ENCODE measurements at places on chromosomes 13 and 19.

DNA sequence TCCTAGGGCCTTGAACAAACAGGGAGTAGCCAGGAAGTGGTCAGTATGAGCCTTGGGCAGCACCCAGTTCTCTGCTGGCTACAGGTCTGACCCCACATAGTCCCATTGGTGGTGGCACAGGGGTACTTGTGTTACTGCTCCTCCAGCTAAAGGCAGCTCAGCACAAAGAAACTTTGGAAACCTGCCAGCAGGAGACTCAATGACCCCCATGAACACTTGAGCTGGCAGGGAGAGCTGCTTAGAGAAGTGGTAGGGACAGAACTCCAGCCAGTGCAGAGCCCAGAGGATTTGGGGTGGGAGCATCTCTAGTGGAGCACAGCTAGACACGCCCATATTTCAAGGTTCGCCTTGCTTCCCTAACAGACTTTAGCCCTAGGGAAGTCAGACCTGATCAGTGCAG is 10.4 kb upstream of the ZNF586 start:
- no peak for DNase-seq

GRCh38 chr13:99331881-99332293 is 24.7 kb upstream of the GPR183 start:
- no peak for DNase-seq

DNA sequence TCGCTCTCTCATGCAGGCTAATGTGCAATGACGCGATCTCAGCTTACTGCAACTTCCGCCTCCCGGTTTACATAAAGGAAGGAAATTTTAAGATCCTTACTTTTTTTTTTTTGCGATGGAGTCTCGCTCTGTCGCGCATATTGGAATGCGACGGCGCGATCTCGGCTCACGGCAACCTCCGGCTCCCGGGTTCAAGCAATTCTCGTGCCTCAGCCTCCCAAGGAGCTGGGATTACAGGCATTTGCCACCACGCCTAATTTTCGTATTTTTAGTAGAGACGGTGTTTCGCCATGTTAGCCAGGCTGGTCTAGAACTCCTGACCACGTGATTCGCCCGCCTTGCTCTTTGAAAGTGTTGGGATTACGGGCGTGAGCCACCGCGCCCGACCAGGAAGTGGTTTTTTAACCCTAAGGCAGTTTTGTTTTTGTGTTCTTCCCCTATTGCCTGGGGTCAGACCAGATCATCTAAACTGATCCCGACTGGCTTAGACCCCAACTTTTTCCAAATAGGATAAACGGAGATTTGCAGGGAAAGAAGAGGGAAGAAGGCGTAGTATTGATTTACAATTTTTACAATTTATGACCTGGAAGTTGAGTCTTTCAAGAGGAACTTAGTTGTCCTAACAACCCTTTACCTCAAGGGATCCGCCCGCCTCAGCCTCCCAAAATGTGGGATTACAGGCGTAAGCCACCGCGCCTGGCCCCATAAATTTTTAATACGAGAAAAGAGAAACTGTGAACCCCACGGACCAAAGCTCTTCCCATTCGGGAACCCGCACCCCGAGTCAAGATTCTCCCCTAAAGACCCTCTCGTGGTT is 142.0 kb downstream of the ZNF737 start:
- DNase-seq = no peak

DNA sequence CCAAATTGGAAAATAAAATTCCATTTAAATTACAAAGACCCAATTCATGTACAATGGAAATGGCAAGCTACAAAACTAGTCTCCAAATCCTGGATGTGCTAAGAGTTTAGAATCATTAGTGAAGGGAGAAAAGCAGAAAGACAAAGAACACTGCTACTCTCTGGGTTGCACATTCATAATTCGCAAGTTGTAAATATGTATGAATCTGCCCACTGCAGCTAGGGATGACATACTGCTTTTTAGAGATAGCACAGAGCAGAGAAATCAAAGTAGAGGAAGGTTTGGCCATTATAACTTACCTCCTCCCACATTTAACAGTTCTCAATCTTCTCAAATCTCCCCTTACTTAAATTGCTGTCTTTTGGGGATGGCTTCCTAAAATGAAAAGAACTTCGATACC is 231.1 kb downstream of the ENOX1 start:
- no peak for DNase-seq

DNA sequence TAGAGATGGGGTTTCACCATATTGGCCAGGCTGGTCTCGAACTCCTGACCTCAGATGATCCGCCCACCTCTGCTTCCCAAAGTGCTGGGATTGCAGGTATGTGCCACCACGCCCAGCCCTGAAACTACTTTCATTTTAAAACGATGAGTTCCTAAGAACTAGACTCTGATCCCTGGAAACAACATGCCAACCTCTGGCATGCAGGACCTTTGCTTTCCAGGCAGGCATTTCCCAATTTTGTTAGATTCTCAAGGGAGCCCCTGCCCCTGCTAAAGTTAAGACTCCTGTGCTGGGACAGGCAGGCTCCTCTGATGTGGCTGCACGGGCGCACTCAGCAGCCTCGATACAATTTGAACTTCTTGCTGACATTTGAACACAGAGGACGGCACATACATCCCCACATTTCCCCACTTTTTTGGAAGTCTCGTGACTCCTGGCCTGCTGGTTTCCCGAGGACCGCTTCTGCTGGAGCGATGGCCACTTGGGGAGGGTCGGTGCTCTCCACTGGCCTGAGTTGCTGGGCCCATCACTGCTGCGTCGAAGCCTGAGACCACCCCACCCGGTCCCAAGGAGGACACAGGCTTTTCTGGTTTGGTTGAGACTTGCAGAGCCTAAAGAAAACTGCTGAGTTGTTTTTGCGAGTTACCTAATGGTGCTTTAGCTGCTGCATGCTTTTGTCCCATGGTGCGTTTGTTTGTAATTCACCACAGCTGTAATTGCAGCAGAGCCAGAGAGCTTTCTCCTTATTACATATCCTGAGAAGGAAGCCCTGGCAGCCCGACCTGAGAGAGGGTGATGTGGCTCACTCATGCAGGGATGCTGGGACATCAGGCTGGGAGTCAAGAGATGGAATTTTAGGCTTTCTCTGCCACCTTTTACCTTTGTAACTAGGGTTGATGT is 8.2 kb downstream of the ATP11A start:
- no peak for DNase-seq

DNA sequence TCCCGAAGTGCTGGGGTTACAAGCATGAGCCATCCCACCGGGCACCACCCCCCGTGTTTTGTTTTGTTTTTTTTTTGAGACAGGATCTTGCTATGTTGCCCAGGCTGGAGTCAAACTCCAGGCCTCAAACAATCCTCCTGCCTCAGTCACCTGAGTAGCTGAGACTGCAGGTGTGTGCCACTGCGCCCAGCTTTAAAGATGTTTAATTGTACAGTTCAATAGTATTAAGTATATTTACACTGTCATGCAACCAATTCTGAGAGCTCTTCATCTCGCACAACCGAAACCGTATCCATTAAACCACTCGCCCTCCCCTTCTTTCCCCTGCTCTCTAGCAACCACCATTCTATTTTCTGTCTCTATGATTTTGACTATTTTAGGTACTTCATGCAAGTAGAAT is 15.6 kb downstream of the NUCB1 start:
- no peak for DNase-seq

- no peak for DNase-seq
Observed at GRCh38 chr19:41366089-41366488, 2.1 kb upstream of the B9D2 start.

GRCh38 chr13:41267106-41267505 is 3.7 kb upstream of the MTRF1 start:
- no peak for DNase-seq

DNA sequence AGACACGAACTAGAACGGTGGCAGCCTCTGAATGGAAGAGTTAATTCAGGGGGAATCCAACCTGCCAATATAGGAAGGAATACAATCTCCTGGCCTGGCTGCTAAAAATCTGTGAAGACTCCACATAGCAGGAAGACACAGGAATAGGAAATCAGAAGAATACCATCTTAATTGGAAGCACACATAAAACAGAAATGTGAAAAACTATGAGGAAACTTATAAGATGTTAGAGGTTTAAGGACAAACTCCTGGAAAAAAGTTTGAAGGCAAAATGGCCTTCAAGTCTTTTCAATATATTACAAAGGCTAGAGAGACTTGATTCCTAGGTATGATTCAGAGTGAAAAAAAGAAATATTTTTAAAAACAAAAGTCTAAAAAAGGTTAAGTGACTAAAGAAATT is 78.1 kb upstream of the FBXL3 start:
- no peak for DNase-seq

GRCh38 chr19:13957051-13957450 is 4.7 kb downstream of the DCAF15 start:
- no peak for DNase-seq

- no peak for DNase-seq
Observed at GRCh38 chr19:41734156-41734555, 21.2 kb upstream of the CEACAM6 start.

GRCh38 chr13:109794095-109794494 is 7.7 kb upstream of the IRS2 start:
- DNase-seq = no peak

DNA sequence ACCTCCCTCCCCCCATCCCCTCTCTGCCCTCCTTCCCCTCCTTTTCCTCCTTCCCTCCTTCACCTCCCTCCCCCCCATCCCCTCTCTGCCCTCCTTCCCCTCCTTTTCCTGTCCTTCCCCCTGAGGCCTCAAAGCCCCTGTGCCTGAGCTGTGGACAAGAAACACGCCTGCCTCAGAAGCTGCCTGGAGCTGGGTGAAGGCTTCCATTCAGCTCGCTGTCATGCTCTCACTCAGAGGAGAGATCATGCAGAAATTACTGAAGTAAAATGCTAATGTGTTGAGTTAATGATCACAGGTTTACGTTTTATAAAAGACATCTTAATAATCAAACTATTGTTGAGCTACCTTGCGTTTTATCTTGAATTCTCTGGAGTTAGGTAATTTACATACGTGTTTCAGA is 114.5 kb downstream of the ATP11A start:
- no peak for DNase-seq

GRCh38 chr13:65629926-65630325 is 1600.2 kb downstream of the PCDH9 start:
- no peak for DNase-seq

DNA sequence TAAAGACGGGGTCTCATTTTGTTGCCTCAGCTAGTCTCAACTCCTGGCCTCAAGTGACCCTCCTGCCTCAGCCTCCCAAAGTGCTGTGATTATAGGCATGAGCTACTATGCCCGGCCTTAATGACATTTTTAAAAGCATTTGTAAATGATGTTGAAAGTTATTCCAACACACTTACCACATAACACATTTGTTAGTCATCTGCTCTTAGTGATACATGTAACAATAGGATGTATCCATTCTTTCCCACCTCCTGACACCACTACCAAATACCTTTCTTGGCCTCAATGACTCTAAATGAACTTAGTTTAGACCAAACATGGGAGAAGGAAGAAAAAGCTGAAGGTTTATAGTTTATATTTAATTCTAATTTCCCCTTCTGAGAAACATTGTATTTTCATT is 59.8 kb upstream of the MEDAG start:
- no peak for DNase-seq

- DNase-seq = no peak
Observed at GRCh38 chr13:44084146-44084545, 204.4 kb downstream of the LACC1 start.

DNA sequence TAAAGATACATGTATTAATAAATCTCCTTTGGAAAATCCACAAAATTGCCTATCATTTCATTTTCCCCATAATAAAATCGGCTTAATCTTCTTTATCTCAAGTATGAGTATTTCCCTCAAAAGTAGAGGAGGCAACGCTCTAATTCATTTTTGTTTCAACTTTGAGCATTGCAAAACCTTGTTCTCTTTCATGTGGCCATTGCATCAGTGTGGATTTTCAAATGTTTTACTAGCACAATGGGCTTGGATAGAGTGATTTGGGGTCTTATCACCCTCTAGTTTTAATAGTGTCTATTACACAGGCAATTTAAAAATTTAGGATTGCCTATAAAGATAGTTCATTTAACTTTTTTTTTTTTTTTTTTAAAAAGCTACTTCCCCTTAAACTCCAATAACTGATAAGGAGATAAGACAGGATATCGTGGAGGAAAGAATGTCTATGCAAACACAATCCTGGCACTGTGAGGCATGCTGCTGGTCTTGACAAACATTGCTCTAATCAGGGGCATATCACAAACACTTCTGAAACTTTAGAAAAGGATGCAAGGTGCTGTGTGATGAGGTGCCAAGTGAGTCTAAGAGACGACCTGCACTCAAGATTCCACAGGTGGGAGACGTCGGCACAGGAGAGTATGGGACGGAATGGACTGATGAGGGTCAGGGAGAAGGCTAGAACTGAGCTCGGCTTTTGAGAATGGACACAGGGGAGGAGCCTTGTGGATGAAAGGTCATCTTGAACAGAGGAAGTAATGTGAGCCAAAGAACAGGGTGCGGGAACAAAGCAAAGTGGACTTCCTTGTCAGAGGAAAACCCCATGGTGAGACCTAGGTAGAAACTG is 199.7 kb downstream of the IRS2 start:
- no peak for DNase-seq

DNA sequence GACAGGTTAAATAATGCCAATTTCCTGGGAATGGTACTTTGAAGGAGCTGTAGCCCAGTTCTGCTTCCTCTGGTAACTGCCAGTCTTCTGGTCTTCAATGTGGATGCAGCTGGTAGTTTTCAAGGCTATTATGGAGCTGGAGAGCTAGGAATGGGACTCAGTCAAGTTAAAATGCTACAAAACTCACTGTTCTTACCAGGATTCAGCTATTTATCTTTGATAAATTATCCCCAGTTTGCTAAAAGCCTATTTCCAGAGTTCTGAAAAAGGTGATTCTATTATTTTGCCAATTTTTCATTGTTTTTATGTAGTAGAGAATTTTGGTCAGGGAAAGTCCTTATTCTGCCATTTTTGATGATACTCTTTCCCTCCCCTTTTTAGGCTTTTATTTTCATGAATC is 40.7 kb downstream of the GARRE1 start:
- DNase-seq = no peak

DNA sequence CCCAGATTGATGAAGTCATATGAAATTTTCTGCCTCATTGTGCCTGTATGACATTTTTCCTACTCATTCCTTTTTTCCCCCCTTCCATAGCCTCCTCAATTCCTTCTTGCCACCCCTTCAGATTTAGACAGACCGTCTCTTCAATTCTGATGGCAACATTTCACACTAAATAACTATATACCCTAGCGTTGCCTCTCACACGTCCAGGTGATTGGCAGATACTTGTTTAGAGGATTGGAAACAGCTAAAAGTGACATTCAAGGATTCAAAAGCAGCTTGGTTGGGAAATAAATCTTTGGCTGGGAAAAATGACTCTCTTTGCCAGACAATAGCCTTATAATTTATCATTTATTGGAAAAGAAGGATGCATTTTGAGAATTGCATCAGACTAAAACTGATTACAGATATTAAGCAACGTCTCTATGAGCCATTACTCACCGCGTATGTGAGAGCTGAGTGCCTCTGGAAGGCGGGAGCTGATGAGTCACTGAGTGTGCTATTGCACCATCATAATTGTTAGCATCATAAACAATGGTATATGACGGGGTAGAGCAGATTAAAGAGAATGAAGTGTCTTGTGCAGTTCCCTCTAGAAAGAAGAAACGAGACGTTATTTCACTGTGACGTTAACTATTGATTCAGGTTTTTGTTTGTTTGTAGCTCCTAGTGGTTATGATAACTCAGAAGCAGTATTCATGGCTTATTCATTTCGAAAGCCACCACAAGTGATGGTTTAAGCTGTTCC is 61.1 kb upstream of the FAM216B start:
- no peak for DNase-seq

GRCh38 chr19:50878851-50879250 is 5.6 kb downstream of the KLK2 start:
- DNase-seq = no peak
